H54 (cell line): ENCODE measurements at places on chromosomes 12 and 14.

DNA sequence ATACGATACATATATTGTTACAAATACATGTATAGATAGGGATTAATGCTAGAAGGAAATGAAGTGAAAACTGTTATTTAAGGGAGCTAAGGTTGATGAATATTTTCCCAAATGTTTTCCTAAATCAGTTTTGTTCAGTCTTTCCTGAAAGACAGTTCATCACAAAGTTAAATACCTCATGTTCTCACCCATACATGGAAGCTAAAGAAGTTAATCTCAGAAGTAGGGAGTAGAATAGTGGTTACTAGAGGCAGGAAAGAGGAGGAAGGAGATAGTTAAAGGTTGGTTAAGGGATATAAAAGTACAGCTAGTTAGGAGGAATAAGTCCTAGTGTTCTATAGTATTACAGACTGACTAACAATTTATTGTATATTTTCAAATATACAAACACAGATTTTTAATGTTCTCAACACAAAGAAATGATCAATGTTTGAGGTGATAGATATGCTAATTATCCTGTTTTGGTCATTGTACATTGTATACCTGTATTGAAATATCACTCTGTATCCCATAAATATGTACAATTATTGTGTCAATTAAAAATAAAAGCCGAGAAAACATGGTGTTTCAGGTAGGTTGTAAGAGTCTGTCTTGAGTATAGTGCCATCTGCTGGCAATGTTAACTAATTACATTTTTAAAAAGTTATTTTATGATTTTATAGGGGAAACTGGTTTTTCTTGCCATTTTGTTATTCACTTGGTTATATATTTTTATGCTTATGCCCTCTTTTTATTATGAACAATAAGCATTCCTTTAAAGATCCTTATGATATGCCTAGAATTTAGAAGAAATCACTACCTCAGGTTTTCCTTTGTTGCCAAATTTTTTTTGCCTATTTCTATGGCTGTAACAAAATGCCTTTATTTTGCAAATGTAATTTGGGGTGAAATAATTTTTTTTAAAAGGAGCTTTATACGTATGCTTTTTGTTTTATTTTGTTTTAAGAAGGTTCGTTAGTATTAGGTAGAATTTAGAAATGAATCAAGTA is 26.9 kb downstream of the ZDHHC17 start:
- DNase-seq = no peak

DNA sequence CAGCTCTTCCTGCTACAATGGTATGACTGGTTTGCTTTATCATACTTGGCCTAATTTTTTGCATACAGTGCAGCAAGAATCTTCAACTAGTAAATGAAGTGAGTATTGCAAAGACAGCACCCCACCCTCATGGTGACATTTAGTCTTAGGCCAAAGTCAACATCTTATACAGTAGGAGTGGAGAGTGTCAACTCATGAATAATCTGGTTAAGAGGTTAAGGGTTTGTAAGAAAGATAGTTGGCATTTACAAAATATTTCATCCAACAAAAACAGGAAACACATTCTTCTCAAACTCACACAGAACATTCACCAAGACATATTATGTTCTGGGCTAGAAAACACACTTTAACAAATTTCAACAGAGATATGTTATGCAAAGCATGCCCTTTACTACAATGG is 2.2 kb upstream of the OAS1 start:
- DNase-seq = no peak

DNA sequence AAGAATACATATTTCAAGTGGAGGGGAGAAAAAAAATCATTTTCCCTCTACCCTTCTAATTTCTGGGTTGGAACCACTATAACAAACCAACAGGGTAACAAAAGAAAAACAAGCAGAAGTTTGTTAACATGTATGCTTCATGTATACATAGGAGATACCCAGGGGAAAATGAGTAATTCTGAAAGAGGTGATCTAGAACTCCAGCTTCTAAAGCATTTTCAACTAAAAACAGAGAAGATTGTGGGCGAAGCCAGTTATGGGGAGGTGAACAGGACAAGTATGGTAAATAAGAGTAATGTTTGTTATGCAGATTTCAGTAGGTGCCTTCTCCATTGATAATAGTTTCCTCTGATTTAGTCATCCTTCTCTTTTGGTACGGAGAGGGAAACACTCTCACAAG is 16.7 kb downstream of the FNTB start:
- no peak for DNase-seq

GRCh38 chr14:75399843-75400775 is 27.7 kb upstream of the JDP2 start:
- peak; percentile 45 for DNase-seq

DNA sequence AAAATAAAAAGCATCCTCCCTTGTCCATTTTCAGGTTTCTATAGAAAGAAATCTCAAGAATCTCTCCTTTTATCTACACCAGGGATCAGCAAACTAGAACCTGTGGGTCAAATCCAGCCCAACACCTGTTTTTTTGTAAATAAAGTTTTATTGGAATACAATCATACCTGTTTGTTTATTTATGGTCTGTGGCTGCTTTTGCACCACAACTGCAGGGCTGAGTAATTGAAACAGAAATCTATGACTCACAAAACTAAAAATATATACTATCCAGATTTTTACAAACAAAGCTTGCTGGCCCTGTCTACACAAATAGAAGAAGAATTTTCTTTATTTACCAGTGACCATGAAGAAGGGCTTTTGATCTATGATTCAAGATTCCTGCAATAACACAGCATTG is 95.1 kb upstream of the COCH start:
- DNase-seq = no peak

DNA sequence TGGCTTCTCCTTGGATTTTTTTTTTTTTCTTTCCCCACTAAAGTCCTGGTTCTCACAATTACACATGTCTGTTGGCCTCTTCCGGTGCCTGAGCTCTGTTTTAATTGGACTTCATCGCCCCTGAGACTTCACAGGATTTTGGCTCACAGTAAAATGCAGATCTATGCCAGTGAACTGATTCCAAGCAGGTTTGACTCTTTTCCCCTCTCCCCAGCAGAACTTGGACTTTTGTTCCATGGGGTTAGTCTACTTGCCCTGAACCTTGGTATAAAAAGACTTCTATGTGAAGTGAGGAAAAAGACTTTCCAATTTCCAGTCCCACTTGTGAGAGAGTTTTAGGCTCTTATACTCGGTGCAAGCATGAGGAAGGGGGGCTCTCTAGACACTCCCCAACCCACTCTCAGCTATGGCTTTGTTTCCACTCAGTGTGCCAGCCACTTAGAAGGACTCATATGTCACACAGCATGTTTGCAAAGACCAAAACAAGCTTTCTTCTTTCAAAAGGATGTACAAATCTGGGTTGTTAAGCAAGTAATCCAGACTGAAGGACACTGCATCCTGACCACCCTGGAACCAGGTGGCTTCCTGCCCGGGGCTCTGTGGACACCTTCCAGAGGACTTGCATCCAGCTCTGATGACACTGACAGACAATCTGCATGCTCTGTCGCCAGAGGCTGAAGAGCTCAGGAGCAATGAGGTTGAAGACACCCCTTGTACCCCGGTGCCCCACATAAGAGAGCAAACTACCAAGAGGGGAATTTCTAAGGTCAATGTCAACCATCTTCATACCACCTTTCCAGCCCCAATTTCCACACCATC is 221.9 kb upstream of the EGLN3 start:
- DNase-seq = no peak
